Pericardium fibroblast (primary cell): ENCODE measurements at places on chromosomes 2 and 18. TPM values are rescaled to one million over a fixed set of nuclear protein-coding genes. Genes with fewer than 3 reads are reported as not detected.

LRRFIP1 gene
- total RNA-seq: 51.4 and 71.6 TPM in 2 replicates

POLE4 gene
- 28.7 and 63.0 TPM in 2 replicates for total RNA-seq

MEP1B gene
- total RNA-seq: not detected in 2 replicates

SPATA3 gene
- total RNA-seq: not detected in 2 replicates

KCNIP3 gene
- 22.5 and 41.2 TPM in 2 replicates for total RNA-seq

PPM1B gene
- 9.1 and 9.3 TPM in 2 replicates for total RNA-seq

SRD5A2 gene
- total RNA-seq: not detected in 2 replicates

SNX17 gene
- total RNA-seq: 134 and 146 TPM in 2 replicates

STRADB gene
- total RNA-seq: 32.2 and 43.2 TPM in 2 replicates

ZBTB7C gene
- 0.82 and 0.85 TPM in 2 replicates for total RNA-seq

OR6B2 gene
- not detected in 2 replicates for total RNA-seq

ASXL3 gene
- total RNA-seq: under 0.01 and 0.34 TPM in 2 replicates

RAPH1 gene
- total RNA-seq: 19.4 and 42.2 TPM in 2 replicates

GYPC gene
- total RNA-seq: 222 and 267 TPM in 2 replicates

OTOF gene
- not detected in 2 replicates for total RNA-seq

POTEF gene
- total RNA-seq: not detected in 2 replicates

LHCGR gene
- not detected in 2 replicates for total RNA-seq

CDH20 gene
- total RNA-seq: 0.43 and 2.9 TPM in 2 replicates

UGT1A8 gene
- total RNA-seq: not detected in 2 replicates

KIF1A gene
- under 0.01 TPM in 1 of 2 replicates, not detected in the other for total RNA-seq

GPR75 gene
- 0.35 and 0.77 TPM in 2 replicates for total RNA-seq

SERTAD2 gene
- total RNA-seq: 6.2 TPM in 2 replicates

CGREF1 gene
- 9.0 and 10.2 TPM in 2 replicates for total RNA-seq

GLI2 gene
- total RNA-seq: 10.6 and 13.5 TPM in 2 replicates

METTL21A gene
- 14.5 and 15.8 TPM in 2 replicates for total RNA-seq

NDUFB3 gene
- 48.8 and 55.9 TPM in 2 replicates for total RNA-seq

DSC2 gene
- total RNA-seq: 0.09 and 3.7 TPM in 2 replicates

DOCK10 gene
- total RNA-seq: 3.6 and 8.5 TPM in 2 replicates

SMCHD1 gene
- 22.1 and 33.1 TPM in 2 replicates for total RNA-seq

CPO gene
- total RNA-seq: not detected in 2 replicates

ACVR1C gene
- 0.09 TPM in 1 of 2 replicates, not detected in the other for total RNA-seq

ZNF385B gene
- not detected in 2 replicates for total RNA-seq

LIMS2 gene
- total RNA-seq: 7.9 and 55.2 TPM in 2 replicates

SERPINB10 gene
- 5.4 TPM in 1 of 2 replicates, not detected in the other for total RNA-seq

GKN1 gene
- not detected in 2 replicates for total RNA-seq

MYO1B gene
- 60.5 and 74.6 TPM in 2 replicates for total RNA-seq
